ENCODE measurements at places on chromosomes 7 and 10.

DNA sequence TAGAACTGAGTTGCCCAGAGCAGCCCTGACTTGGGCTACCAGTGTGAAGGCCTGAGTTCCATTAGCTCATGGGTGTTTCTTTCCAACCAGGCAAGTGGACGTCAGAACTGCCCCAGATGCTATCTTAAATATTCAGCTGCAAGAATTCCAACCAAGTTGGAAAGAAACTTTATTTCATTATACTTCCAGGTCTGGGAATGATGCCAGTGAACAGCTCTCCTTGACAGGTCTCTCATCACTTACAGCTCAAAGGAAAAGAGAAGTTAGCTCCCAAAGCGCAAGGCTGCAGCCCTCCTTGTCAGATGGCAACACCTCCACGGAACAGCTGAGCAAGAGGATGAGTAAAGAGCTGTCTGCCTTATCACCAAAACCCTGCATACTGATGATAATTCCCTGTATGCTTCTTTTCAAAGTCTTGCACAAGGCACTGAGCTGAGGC lies 255.5 kb upstream of the AOAH start:
- peak; percentile 54 for DNase-seq

DNA sequence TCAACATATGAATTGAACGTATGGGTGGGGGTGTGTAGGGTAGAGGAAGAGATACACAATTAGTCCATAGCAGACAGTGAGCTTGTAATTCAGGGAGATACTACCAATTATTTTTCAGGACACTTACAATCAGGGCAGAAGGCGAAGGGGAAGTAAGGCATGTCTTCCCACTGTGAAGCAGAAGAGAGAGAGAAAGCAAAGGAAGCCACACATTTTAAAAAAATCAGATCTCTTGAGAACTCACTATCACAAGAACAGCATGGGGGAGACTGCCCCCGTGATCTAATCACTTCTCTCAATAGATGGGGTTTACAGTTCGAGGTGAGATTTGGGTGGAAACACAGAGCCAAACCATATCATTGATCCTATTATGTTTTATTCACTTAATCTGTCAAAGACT lies 116.4 kb upstream of the RPA3 start:
- DNase-seq = no peak

GRCh38 chr7:69801729-69802682 lies 203.7 kb downstream of the AUTS2 start:
- DNase-seq = no peak

GRCh38 chr10:97921581-97922021 lies 72.0 kb downstream of the GOLGA7B start:
- peak; percentile 35 for DNase-seq

- DNase-seq = no peak
These were observed 124.9 kb downstream of the CLEC2L start for GRCh38 chr7:139648391-139648861.

GRCh38 chr7:778968-779451 lies 51.9 kb upstream of the PRKAR1B start:
- no peak for DNase-seq

DNA sequence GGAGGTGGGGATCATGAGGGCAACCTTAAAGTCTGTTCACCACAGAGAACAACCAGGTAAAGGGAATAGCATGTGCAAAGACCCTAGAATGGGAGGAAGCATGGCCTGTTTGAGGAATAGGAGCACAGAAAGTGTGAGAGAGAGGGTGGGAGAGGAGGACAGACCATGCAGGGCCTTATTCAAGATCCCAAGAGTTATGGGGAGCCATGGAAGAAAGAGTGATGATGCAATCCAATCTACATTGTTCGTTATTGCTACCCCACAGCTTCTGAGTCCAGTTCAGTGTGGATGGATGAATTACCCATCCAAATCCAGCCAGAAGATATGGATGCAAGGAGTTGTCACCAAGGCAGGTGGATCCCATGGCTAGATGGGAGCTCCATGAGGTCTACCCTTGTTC lies 7.8 kb upstream of the EIF4EBP2 start:
- no peak for DNase-seq

DNA sequence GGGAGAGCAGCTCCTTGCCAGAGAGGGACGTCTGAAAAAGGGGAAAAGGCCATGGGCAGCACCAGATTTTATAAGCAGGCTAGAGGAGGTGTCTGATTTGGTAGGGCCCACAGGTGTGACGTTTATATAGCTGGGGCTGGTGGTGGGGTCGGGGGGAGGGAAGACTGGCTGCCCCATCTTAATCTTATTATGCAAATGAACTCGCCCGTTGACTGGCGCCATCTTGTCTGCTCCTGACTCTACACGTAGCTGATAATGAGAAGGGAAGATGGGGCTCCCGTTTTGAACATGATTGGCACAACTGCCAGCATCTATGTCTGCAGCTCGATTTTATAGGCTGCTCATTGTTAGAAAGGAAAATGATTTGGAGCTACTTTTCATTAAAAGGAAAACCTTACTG lies 28.6 kb upstream of the CADPS2 start:
- no peak for DNase-seq

GRCh38 chr7:142770661-142771352 lies at the start of gene PRSS2:
Gene PRSS2 (plus strand): TSS chr7:142770970. CDS start chr7:142770983, 13 bp downstream.
- DNase-seq = no peak

GRCh38 chr7:2173189-2173827 lies 59.4 kb downstream of the MAD1L1 start:
- no peak for DNase-seq

- DNase-seq = peak; percentile 53
These were observed 90.7 kb upstream of the C1QL3 start for GRCh38 chr10:16612115-16612980.

DNA sequence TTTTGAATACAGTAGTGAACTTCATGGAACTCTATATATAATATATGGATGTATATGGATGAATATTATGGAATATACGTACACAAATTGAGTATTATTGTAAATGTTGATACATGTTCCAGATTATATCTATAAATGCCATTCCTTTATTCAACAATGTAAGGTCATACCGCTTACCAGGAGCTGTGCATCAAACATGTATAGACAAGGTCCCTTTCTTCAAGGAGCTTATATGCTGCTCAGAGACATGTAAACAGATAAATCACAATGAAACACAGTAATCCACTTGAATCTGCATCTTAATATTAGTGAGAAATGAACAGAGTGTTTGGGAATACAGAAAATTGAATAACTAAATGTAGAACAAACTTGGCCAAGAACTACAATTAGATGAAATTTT lies 898 bp upstream of the SEM1 start:
- DNase-seq = no peak

- peak; percentile 9 for DNase-seq
These were observed 27.7 kb downstream of the HIP1 start for GRCh38 chr7:75711076-75711475.

- no peak for DNase-seq
These were observed 398.5 kb downstream of the PCDH15 start for GRCh38 chr10:54402576-54402975.

GRCh38 chr7:78712111-78712510 lies 741.4 kb downstream of the MAGI2 start:
- no peak for DNase-seq

- no peak for DNase-seq
These were observed 2.0 kb downstream of the GGCT start for GRCh38 chr7:30502470-30503251.

DNA sequence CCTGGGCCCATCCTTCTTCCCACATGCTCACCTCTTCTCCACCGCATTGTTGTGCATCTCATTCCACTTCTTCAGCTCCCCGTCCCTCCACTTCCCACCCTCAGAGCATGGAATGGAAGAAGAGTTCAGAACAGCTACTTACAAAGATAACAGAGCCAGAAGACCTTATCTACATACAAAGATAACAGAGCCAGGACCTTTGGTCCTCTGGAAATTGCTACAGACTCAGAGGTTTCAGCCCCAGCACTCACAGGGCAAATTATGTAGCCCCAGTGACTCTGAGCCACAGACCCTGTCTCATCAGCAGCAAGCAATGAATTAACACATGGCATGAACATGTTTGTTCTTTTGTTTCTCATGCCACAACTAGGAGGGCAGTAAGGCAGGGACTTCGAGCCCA lies 28.7 kb upstream of the SLC29A3 start:
- DNase-seq = no peak

GRCh38 chr7:95155965-95156364 lies 168.4 kb downstream of the PON1 start:
- DNase-seq = no peak

GRCh38 chr10:5522913-5523560 lies 1.7 kb upstream of the CALML3 start:
- DNase-seq = no peak

GRCh38 chr10:50452603-50453002 lies 171.2 kb downstream of the SGMS1 start:
- no peak for DNase-seq
